Body of pancreas (tissue), 4 donors: ENCODE measurements at places on chromosomes 7 and 10. TPM values are rescaled to one million over a fixed set of nuclear protein-coding genes. Genes with fewer than 3 reads are reported as not detected.

The WIPF3 gene
- 1.0 TPM for total RNA-seq

The CACNA2D1 gene
- 5.4 TPM for total RNA-seq

The SMNDC1 gene
- total RNA-seq: 7.6 TPM

The PRSS37 gene
- not detected for total RNA-seq

The TWIST1 gene
- 3.0 TPM for total RNA-seq

- DNase-seq: no peak
- no peak overlapping the region for H3K4me3 ChIP-seq
- H3K27ac ChIP-seq: no peak overlapping the region
- no peaks in the 10 kb centered on the region for H3K27me3 ChIP-seq
- no peaks in the 10 kb centered on the region for H3K36me3 ChIP-seq
- peaks cover 22% of the 10 kb centered on the region for H3K4me1 ChIP-seq
Measured at GRCh38 chr7:92783260-92784201, 52.8 kb downstream of the CDK6 start.

DNA sequence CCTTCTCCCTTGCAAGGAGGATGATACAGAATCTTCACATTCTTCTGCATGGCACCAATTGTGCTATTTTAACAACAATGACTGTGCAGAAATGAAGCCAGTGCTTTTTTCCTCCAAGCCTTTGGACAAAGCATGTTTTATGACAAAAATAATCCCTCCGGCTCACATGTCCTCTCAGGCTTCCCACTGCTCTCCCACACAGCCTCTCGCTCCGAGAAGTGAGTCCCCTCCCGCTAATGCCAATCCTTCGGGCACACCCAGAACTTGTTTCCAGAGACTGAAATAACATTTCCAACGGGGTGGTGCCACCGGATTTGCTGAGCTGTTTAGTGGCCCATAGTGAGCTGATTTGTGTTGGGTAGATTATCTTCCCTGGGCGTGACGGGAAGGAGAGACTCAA is 35.8 kb downstream of the RBM17 start:
- H3K27me3 ChIP-seq: no peaks in the 10 kb centered on the region
- H3K4me1 ChIP-seq: peaks cover 12% of the 10 kb centered on the region
- H3K27ac ChIP-seq: no peak overlapping the region
- H3K4me3 ChIP-seq: no peak overlapping the region
- no peaks in the 10 kb centered on the region for H3K36me3 ChIP-seq

GRCh38 chr7:157000741-157001653 is 9.5 kb downstream of the MNX1 start:
- DNase-seq: no peak
- H3K4me1 ChIP-seq: peaks cover 26% of the 10 kb centered on the region

- H3K36me3 ChIP-seq: no peaks in the 10 kb centered on the region
- H3K4me1 ChIP-seq: no peaks in the 10 kb centered on the region
- H3K27ac ChIP-seq: no peak overlapping the region
- H3K27me3 ChIP-seq: no peaks in the 10 kb centered on the region
- DNase-seq: no peak
- H3K4me3 ChIP-seq: no peak overlapping the region
Measured at GRCh38 chr10:62517252-62517651, 143.1 kb downstream of the ZNF365 start.

DNA sequence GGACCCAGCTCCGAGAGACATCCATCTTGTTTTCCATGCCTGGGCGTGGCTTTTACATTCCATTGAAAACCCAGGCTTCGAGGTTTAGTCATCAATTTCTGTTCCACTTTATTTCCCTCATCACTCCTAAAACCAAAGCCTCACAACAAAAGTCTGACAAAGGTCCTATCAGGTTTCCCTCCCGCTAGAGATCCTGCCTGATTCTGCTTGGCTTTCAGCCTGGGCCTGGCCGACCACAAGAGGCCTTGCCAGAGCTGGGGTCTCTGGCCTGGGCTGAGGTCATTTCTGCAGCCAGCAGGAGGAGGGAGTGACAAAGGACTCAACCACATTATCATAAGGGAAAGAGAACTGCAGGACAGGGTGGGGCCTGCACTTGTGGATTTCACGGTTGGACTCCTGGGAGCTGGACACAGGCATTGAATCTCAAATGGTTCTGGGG is 167.0 kb downstream of the FANK1 start:
- H3K4me1 ChIP-seq: peaks cover 12% of the 10 kb centered on the region
- DNase-seq: no peak
- no peak overlapping the region for H3K4me3 ChIP-seq
- H3K36me3 ChIP-seq: no peaks in the 10 kb centered on the region
- no peak overlapping the region for H3K27ac ChIP-seq
